NCI-H1105 (cell line): ENCODE measurements at places on chromosomes 16 and 17.
A peak's percentile ranks its signal among the peaks of the same experiment; 100 is the strongest.

DNA sequence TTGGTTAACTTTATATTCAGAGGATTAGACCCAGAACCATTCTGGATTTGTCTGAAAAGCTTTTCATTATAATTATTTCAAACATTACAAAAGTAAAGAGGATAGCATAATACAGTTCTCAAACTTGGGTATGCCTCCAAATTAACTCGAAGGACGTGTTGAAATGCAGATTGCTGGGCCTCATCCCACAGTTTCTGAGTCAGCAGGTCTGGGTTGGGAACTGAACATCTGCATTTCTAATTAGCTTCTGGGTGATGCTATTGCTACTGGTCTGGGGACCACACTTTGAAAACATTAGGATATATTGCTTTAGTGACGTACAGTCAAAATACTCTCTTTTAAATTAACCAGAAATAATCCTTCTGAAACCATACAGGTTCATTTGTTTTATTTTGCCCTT is 10.0 kb downstream of the TPPP3 start:
- no peak for DNase-seq

DNA sequence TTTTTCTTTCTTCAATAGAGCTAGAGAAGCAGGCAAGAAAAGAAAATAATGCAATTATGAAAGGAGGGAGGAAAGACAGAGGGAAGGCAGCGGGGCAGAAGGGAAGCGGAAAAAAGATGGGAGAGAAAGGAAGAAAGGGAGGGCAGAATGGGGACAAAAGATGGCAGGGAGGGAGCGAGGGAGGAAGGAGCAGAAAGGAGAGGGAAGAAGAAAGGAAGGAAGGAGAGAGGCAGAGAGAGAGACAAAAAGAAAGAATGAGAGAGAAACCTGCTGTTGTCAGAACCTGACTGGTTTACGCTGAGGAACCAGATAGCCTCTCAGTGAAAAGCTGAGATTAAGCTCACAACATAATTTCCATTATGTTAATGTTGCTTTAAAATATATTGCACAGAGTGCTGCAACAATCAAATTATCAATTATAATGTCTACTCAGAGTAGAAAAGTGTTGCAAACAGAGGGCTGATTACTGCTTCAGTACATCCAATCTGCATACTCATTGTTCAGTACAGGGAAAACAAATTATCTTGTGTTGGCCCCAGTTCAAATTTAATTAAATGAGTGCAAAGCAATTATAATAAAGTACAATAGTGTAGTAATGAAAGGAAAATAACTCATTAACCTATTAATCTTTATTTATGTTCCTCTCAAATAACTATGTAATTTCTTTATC is 32.0 kb upstream of the TOX3 start:
- no peak for DNase-seq

DNA sequence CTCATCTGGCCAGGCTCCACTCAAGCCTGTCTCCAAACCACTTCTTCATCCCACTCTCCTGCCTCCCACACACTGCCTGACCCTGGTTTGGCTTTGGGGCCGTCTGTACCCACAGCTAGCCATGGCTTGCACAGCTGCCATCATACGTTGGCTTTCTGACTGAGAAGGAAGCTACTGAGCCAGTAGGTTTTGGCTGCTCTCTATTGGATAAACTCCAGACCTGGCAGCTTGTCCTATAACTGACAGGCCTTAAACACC is 3.9 kb downstream of the MIF4GD start:
- no peak for DNase-seq

GRCh38 chr16:31428638-31429247 is 583 bp upstream of the COX6A2 start:
- no peak for DNase-seq

DNA sequence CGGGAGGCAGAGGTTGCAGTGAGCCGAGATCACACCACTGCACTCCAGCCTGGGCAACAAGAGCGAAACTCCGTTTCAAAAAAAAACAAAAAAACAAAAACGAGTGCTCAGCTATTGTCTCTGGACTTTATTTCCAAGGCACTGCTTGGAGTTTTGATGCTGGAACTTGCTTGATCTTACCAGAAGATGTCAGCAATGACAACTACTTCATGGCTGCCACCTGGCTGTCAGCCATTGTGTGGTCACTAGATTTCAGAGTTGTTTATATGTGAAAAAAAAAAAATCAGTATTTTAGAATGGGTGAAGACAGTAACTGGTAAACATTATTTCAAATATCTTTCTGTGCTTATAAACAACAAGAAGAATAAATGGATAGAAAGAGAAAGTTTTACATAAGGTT is 26.3 kb upstream of the OR4D1 start:
- DNase-seq = peak; percentile 18

- DNase-seq = no peak
These were observed 40.6 kb downstream of the CPNE2 start for GRCh38 chr16:57133031-57133430.

- DNase-seq = no peak
These were observed 286.9 kb downstream of the CPPED1 start for GRCh38 chr16:12516621-12517309.

DNA sequence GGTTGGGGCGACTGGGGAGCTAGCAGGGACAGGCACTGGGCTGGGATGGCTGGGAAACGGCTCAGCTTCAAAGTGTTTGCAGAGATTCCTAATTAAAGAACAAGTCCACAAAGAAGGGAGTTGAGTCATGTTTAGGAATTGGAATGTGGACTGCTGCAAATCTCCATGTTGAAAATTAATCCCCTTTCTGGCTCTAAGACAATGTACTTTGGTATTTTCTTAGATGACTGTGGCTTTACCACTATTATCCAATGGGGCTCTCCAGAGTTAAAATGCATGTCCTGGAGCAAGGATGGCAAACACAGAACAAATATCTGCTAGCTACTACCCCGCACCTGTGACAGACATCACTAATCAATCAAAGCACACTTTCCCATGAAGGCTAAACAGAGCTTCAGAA is 22.2 kb upstream of the WSCD1 start:
- DNase-seq = no peak
